ENCODE measurements at places on chromosomes 3 and 15.

DNA sequence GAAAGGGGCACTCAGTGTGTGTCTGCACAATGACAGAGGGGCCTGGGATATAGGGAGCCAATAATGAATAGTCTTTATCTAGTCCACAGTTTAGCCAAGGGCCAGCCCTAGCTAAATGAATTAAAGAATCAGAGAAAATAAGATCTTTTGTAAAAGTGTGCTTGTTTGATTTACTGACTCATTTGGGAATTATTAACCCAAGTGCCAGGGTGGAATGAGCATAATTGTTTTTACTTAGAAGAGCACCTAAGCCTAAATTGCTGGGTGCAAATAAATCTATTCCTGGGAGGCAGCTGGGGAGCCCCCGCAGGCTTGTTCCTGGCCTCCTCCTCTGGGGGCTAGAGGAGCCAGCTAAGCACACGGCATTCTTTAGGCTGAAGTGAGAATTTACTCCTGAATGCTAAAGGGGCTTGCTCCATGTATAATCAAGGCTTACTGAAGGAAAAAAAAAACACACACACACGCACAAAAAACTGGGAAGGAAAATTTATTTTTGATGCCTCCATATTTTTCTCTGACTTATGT lies 405.3 kb upstream of the SUCLG2 start:
- DNase-seq: no peak

DNA sequence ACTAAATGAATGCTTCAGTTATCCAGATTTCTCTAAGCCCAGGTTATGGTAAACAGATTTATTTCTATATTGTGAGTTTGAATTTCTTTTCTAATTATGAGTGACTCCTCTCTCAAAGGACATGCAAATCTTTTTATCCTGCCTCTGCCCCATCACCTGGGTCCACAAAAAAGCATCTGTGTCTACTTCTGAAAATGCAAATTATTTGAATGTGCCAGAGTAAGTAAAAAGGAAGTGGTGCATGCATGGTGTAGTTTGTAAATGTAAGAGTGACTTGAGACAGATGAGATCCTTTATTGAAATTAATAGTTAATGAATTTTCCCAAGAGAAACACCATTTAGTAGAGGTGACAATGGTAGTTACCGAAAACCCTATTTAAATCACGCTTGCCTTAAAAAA lies 26.9 kb downstream of the MCTP2 start:
- DNase-seq: no peak

GRCh38 chr3:192259661-192260060 lies 467.7 kb downstream of the FGF12 start:
- DNase-seq: no peak

DNA sequence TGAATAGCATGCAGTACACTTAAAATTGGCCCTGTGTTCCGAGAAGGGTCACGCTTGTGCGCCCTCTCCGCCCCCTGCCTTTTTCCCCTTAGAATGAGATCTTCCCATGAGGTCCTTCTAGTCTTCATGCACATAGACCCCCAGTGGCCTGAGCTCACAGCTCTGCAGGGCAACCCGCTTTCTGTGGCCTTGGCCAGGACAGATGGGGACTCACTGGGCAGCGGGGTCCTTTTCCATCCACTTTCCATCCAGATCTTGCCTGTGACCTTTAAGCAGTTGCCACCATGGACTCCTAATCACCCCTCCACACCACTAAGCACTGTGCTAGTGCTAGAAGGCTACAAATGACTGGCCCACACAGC lies 244.4 kb downstream of the UACA start:
- no peak for DNase-seq

- DNase-seq: no peak
Observed at GRCh38 chr15:60679256-60679655, 200.3 kb upstream of the ICE2 start.

DNA sequence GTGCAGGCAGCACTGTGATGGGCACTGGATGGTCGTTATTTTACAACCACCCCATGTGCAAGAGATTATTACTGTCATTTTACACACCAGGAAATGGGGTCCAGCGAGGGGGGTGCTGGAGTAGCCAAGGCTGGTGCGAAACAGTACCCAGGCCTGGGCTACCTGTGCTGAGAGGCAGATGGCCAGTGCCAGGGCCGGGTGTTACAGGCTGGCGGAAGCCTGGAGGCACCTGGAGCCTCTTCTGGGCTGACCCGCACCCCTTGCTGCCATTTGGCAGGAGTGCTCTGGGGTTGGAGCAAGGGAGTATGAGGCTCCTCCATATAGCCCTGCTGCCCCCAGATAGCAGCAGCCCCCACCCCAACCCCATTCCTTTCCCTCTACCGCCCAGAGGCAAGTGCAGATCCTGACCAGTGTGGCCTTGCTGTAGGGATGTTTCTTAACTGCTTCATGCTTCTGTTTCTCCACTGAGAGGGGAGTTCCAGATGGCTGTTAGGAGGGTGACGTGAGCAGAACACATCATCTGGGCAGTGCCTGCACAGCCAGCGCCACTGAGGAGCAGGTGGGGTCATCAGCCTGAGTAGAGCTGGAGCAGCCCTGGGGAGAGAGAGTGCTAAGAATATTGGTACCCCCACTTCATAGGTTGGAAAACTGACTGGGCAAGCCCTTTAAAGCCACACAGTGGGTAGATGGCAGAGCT lies 15.3 kb downstream of the SNX33 start:
- DNase-seq: no peak

DNA sequence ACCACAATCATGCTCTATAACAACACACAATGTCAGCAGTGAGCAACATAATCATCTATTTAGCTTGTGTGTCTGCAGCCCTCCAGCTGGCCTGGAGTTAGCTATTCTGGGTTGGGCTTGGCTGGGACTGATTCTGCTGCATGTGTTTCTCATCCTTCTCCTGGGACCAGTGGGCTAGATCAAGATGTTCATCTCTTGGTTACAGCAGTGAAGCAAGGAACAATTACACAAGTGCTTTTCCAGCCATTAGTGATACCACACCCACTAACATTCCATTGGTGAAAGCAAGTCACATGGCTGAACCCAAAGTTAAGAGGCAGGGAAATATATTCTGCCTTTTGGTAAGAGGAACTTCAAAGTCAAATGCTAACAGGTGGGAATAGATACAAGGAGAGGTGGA lies 14.6 kb downstream of the NUDT16 start:
- no peak for DNase-seq

DNA sequence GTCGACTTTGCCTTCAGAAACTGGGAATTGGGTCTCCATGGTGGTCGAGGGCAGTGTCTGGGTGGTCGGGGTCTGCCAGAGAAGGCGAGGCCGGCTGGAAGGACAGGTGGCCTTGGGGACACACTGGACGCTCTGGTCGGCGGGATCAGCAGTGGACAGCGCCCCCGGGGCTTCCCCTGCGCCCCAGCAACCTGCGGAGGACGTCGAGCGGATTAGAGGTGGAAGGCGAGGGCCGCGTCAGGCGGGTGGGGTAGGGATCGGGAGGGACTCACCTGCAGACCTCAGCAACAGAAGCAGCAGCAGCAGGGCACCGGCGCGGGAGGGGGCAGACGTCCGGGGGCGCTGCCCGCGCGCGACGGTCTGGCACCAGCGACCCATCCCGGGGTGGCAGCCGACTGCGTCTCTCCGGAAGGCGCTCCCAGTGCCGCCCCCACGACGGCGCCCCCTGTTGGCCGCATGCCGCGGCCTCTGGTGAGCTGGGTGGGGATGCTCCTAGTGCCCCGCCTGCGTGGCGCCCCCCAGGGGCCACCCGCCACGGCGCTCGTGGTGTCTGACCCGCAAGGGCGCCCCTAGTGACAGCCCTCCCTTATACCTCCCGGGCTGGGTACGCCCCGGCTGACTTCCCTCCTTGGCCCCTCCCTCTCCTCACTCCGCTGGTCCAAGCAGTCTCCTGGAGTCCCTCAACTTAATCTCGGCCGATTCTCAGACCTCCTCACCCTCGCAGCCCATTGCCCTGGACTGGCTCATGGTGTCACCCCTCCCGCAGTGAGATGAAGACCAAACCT lies at the start of gene PRSS50:
Gene PRSS50 (minus strand): TSS at position 423 of the 785 bp plus-strand sequence. CDS start 45 bp downstream, at position 378.
- no peak for DNase-seq

DNA sequence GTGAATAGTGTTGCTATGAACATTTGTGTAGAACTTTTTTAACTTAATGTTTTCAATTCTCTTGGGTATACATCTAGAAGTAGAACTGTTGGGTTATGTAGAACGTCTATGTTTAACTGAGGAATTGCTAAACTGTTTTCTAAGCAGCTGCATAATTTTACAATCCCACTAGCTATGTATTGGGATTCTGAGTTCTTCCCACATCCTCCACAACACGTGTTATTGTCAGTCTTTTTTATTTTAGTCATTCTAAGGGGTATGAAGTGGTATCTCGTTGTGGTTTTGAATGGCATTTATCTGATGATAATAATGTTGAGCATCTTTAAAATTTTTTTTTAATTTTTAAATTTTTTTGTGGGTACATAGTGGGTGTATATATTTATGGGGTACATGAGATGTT lies 55.0 kb upstream of the NPHP3 start:
- no peak for DNase-seq

DNA sequence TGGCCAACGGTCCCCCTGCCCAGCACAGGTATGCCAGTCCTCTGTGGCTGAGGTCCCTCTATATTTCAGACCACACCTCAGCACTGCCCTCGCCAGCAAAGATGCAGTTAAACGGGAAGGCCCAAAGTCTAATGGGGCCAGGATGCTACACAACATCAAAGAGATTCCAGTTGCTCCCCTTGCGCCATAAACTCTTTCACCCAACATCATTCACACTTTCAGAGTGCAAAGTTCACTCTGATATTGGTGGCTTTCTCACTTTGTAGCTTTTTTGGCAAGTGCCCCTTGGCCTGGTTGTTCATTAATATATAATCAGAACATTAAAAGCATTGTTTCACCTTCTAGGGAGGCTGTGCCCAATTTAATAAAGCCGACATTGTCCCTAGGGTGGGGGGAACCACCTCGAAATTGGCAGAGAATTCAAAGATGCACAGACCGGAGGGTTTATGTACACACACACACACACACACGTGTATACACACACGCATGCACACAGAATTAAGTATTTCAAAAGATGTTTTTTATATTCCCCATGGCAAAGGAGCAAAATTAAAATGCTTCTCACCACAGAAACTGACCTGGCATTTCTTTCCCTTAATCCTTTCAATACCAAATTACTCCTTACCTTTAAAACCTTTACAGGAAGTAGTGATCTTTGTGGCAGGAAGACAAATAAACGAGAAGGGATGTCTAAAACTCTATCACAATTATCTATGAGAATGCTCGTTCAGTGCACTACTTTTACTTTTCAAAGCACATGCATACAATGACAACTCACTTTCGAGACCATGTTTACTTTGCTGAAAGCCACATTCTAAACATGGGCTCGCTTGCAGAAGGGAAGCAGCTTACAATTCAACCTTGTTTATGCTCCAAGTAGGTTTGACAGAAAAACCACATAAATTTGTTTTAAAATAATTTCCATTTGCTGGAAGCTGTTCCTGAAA lies 19.5 kb downstream of the LRIG1 start:
- DNase-seq: no peak

DNA sequence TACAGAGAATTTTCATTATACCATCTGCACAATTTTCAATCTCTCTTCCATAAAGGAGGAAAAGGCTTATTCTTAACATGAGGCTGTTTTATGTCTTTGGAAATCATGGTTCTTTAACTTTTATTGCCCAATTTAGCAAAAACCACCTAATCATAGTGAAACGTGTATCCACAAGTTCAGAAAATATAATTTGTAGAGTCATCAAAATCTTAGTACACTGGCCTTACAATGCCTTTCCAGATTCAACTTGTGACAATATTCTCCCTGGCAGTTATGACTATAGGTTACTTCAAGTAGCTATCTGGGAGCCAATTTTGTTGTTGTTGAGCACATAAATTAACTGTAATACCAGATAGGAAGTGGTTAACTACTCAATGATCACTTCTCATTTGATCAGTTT lies 10.9 kb downstream of the BNIP2 start:
- DNase-seq: no peak

DNA sequence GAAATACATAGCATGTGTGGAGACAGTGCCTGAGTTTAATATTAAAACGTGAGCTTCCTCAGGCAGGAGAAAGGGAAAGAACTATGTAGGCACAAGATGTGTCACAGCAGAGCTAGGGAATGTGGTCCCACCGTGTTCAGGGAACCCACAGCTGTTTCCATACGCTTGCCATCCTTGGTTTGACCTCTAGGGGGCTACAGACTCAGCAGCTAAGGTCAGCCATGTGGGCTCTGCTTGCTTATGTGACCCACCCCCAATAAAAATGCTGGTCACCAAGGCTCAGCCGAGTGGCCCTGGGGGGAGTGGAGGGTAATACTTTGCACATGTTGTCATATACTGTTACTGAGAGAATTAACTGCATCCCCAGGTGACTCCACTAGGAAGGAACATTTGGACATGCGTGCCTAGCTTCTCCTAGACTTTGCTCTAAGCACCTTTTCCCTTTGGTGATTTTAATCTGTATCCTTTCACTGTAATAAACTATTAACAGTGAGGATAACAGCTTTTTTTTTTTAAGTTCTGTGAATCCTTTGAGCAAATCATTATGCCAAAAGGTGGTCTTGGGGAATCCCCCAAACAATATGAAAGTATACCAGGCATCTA lies 3.3 kb downstream of the TUBGCP5 start:
- DNase-seq: peak; percentile 18

GRCh38 chr3:5051772-5052171 lies 70.3 kb upstream of the ARL8B start:
- no peak for DNase-seq

GRCh38 chr3:13124631-13125030 lies 51.4 kb upstream of the IQSEC1 start:
- DNase-seq: no peak

DNA sequence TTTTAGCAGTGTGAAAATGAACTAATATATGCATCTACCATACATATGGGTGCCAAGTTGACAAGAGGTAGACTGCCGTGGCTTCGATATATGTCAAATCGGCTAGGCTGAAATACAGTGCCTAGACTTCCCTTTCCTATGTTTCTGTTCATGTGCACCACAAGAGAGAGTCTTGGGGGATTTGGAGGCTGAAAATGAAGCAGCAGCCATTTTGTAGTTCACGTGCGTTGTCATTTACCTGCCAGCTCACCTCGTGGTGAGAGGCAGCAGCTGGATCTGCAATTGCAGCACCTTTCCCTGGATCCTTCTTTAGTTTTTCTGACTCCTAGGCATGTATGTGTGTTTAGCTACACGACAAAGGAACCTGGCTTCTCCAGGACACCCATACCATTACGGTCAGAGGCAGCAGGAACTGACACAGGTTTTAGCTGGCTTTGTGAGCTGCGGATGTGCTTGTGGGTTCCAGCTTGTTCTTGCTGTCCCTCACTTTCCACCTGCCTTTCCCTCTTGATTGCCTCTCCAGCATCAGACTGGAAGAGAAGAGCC lies 40.5 kb upstream of the SIAH2 start:
- no peak for DNase-seq

- DNase-seq: no peak
Observed at GRCh38 chr3:153163756-153164550, 1.9 kb downstream of the RAP2B start.

GRCh38 chr3:82938821-82939328 lies 1177.4 kb upstream of the GBE1 start:
- DNase-seq: no peak

DNA sequence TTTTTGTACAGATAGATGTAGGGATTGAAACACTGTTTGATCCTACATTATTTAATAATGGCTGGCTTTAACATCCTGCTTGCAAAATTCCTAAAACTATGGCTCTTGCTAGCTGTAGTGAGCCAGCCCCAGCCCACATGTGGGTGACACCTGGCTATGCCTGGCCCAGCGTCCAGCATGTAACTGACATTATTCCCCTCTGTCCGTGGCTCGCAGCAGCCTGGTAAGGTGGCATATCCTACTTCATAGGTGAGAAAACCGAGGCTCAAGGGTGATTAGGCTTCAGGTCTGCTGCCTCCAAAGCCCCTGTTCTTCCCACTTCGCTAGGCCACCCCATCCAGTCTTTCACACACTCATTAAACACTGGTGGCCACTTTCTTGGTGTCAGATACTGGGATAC lies 1.6 kb downstream of the CALML4 start:
- DNase-seq: no peak

GRCh38 chr15:89674526-89674925 lies 4.6 kb downstream of the PLIN1 start:
- DNase-seq: no peak
